ENCODE measurements at places on chromosomes 3 and 15.

DNA sequence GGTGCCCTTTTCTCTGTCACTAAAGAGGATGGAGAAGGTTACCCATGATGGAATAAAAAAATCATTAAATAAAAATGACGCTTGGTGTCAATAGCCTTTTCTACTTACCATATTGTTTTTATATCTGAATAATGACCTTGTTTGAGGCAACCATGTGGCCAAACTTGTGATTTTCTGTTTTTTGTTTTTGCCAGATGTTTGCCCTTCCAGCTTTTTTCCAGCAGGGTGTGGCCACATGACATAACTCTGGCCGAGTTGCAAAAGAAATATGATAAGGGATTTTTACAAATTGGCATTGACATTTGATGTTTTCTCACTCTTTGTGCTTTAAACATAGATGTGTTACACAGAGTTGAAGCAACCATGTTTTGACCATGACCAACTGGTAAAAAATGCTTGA is 39.7 kb upstream of the EPHA3 start:
- no peak for DNase-seq

DNA sequence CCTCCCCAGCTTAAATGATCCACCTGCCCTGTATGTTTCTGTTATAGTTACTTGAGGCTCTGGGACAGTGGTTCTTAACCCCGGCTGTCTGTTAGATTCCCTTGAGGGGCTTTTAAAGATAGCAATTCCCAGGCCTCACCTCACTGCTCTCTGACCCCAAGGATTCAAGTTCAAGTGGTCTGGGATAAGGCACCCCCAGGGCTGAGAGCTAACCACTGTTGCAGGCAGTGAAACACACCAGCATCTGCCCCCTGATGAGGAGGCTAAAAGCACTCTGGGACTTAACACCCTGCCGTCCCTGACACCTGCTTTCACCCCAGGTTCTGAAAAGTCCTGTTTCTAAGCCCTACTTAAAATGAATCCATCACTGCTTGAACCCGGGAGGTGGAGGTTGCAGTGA is 103.7 kb downstream of the LRRK1 start:
- no peak for DNase-seq

- DNase-seq, result peak; percentile 89
Measured at GRCh38 chr3:126982126-126982470, 817 bp upstream of the PLXNA1 start.

DNA sequence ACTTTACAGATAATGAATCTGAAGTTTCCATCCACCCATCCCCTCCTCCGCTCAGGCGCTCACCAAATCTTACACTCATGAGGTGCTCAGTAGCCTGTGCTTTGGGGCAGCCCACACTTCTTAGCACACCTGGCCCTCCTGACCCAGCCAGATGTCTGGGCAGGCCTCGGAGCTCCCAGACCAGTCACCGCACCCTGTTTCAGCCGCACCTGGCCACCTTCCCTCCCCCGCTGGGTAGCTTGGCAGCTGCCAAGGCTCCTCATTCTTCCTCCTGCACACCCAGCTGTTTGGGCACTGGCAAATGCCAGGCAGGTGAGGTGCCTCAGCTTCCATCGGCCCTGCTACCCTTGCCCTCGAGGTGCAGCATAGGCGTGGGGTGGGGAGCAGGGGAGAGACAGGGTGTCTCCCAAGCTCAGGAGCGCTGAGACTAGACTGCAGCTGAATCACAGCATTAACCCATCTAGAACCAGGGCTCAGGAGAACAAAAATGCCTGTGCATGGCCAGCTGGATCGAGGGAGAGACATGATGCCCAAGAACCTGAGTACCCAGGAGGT is 45.8 kb downstream of the CDC25A start:
- no peak for DNase-seq

GRCh38 chr3:130760922-130761321 is 14.3 kb upstream of the PIK3R4 start:
- DNase-seq, result no peak

- DNase-seq, result peak; percentile 83
Measured at GRCh38 chr3:39378088-39378487, 5.1 kb upstream of the SLC25A38 start.

DNA sequence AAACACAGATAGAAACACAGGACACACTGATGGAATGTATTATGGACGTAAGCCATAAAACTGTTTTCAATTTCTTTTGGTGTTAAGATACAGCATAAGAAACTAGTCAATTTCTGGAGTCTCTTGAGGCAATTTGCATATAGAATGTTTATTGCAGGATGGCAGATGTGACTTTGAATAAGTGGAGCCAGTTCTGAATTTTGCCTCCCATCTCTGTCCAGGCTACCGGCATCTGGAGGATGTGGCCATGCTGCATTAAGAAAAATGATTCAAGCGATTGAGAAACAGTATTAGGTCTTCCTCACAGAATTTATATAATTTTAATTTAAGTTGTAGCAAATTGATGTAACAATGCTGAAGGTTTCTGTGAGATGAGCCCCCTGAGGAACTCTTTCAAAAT is 81.5 kb downstream of the CHST2 start:
- DNase-seq, result no peak

DNA sequence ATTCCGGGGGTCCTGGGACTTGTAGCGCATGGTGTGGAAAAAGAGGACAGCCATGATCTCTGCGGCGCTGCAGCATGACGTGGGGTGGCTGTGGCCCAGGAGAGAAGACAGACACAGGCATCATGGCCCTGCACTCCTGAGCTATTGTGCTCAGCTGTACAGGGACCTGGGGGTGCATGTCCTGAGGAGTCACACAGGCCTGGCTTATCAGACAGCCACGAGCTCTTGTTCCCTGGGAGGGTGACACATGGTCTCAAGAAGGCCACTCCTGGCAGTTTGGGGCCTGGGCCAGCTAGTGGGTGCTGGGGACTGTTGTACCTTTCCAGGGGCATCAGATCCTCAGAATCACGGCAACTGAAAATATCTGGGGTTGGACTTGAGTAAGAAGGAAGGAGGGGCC is 13.7 kb downstream of the TKT start:
- DNase-seq, result no peak

All from activated effector memory CD4-positive, alpha-beta T cell treated with anti-CD3 and anti-CD28 coated beads, Interleukin-2, amount 50 U/mL, for 16 hours (primary cell).